ENCODE measurements at places on chromosomes 13 and 19.

DNA sequence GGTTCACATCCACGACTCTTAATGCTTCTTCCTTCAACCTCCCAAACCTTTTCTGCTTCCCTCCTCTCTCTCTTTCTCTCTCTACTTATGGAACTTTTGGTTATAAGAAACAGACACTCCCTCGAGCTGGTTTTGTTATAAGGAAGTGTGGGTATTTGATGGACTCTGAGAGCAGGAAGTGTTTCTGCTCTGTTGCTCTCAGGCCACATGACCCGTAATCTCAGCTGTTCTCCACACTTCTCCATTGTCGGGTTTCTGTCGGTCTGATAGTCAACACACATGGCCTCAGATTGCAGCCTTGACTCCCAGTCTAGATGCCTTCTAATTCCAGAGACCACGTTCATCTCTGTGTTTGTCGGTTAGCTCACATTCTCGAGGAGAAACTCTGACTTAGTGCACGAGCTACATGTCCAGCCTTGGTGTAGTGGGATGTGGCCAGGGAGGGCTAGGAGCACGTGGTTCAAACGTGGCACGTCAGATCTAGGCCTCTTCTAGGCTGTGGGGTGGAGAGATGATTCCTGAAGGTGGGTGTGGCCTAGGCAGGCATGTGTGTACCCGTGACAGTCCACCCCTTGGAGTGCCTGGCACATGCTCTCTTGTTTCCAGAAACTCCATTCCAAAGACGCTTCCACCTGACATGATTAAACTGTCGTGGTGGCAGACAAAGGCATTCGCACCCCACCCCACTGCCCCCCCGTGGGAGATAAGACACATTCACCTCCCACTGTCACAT is 26.3 kb downstream of the CNFN start:
- no peak for DNase-seq

DNA sequence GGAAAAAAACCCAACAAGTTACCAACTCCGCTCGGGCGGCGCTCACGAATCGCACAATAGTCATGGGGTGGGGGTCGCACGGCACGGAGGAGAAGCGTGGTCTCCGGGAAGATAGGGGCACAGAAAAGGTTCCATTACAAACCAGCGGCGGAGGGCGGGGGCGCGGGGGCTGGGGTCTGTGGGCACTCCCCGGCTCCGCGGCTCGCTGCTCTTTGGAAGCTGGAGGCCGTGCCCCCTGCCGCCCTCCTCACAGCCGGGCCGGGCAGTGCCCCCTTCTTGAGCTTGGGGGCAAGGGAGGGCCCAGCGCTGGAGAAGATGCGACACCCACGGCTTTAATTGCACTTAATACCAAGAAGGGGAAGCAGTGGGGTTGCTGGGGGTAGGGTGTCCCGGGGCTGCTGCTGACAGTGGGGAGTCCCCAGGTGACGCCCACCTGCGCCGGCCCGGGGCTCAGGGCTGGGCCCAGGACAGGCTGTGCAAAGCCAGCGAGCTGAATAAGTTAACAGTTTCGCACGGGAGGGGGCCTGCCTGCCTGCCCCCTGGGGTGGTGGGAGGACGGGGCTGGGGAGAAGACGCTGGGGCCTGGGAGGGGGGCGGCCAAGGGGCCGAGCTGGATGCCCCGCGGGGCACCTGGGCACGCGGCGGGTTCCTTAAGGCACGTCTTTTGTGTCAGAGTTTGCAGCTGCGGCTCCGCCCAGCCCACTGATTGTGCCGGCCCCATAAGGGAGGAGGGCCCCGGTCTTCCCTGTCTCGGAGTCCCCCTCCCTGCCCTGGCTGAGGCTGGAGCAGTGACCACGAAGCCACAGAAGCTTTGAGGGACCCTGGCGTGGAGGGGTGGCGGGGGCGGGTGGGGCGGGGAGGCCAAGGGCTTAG is 9.8 kb downstream of the DCAF15 start:
- no peak for DNase-seq

DNA sequence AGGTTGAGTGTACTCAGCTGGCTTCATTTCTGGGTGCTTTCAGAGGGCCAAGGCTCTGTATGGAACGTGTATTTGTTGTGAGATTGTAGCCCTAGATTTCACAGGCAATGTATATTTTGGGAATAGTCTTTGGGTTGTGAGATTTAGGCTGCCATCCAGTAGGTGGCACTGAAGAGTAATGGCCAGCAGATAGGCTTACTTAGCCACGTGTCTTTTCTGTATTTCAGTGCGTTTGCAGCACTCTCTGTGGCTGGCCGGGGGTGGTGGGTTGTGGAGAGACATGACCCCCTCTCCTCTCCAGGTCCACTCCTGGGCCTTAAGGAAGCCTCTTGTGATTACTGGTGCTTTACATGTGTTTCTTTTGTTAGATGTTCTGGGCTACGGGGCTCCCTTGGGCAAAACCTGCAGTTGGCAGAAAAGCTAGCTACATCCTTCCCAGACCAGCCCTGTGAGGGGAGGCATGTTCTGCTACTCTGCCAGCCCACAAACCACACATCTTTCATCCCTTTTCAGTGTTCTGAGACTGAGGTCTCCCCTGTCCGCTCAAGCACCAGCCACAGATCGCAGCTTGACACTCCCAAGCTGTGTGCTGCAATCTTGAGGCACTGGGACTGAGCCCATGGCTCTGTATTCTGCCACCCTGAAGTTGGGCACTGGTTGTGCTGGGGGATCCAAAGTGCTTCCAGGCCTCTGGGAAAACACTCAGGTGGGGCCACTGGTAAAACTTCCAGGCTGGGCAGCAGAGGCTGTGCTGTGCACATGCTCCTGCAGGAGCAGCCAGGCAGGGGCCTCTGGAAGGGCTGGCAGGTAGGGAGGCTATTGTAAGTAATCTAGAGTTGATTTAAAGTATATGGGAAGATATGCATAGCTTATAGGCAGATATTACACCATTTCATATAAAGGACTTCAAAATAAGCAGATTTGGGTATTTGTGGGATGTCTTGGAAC is 1096.8 kb upstream of the PCDH20 start:
- DNase-seq, result no peak

DNA sequence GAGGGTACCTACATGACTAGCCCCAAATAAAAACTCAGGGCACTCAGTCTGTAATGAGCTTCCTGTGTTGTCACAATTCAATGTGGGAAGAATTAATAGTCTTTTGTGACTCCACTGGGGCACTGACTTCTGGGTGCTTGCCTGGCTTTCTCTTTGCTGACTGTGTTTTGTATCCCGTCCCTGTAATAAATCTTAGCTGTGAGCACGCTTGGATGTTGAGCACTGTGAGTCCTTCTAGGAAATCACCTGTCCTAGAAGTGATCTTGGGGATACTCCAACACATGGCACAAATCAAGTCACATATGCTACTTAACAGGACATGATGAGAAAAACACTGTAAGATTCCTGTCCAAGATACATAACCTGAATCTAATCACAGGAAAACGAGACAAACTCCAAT is 83.0 kb downstream of the USP12 start:
- no peak for DNase-seq

DNA sequence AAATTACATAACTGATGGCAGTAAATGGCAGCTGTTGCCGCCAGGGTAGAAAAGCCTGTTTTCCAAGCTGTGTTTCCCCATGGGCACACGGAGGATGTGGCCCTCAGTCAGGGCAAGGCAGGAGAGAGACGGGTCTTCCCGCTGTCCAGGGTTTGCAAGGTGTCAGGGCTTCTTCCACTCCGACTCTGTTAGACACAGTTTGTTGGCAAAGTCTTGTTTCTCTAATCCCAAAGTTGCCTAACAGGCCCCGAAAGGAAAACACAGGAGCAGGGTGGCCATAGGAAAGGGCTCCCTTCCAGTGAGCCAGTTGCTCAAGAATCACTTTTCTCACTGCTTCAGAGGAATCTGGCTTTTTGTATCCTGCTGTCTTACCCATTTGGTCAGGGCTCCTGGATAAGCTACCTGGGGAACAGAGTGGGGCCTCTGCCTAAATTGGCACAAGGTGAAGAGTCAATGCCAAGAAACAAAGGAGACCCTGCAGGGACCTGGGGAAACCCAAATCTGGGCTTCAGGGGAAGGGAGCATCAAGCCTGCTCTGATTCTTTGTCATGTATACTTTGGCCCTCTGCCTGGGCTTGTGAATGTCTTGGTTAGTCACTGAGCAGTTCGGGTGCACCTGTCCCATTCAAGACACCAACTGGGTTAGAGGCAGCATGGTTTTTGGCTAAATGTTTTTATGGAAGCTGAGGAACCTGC is 29.0 kb upstream of the CXCL17 start:
- no peak for DNase-seq

DNA sequence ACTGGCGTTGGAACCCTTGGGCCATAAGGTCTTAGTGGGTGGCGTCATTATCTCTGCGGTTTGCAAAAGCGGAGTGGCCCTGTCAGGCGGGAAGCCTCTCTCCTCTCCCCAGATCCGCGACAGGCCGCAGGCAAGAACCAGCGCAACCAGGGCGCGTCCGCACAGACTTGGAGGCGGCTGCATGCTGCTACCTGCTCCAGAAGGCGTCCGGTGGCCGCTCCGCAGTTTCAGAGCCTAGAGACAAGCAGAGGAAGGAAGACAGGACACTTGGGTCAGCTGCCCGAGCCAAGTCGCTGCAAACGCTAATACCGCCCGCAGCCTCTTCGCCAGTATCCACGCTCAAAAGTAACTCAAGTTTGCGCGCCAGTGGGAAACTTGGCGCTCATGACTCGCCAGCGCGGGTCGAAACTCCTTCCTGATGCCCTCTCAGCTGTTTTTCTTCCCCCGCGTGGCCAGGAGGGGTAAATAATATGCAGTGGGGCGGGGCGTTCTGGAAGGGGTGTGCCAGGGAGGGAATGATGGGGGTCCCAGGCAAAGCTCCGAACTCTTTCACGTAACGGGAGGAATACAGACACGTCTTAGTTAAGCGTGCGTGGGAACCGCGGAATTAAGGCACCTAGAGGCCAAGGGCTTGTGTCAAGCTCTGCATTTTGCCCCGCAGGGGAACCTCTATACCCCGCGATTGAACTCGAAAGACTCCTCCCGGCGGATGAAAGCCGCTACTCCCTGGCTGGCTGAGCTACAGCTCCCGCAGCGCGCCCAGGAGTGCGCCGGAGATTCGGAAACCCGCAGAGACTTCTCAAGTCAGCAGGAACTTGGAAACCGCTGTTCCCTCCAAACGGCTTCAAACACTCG is at the start of gene EDNRB:
TSS of gene EDNRB (minus strand) at position 441 of the 855 bp plus-strand sequence. CDS start at position 183, 258 bp downstream.
- no peak for DNase-seq

DNA sequence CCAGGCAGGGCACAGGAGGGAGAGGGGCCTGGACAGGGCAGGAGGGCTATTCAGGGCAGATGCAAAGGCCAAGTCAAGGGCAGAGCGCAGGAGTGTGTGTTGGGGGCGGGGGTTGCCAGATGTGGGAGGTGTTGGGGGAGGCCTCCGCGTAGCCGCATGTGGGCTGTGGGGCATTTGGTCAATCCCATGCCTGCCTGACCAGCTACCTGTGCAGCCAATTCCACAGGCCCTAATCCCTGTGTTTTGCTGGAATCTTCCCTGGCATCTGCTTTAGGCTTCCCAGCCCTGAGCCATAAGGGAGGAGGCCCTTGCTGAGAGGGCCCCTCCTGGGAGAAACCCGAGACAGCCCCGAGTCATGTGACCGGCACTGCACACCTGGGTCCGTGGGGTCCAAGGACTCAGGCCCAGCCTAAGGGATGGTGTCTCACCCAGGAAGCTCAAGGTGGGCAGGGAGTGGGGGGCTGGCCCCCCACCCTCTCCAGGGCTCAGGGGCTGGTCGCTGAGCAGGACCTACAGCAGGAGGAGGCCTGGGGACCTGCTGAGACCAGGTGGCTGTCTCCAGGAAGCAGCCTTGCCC is 20.3 kb downstream of the RFX1 start:
- no peak for DNase-seq

GRCh38 chr13:27411341-27411740 is 13.1 kb upstream of the GTF3A start:
- no peak for DNase-seq

DNA sequence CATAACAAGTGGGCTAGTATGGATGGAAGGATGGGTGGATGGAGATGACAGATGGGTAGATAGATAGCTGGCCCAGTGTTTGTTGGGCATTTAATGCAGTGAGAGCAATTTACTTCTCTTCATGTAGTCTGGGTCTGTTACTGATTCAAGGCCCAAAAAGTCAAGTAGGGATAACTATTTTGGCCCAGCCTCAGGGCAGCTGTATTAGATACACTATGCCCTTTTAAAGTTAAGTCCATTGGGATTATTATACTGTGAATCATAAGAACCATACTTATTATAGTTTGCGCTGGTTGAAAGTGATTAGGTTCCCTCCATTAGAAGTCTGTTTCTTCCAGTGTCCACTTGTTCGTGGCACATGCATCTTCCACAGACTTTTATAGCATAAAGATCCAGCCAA is 4.7 kb downstream of the ITGBL1 start:
- no peak for DNase-seq

DNA sequence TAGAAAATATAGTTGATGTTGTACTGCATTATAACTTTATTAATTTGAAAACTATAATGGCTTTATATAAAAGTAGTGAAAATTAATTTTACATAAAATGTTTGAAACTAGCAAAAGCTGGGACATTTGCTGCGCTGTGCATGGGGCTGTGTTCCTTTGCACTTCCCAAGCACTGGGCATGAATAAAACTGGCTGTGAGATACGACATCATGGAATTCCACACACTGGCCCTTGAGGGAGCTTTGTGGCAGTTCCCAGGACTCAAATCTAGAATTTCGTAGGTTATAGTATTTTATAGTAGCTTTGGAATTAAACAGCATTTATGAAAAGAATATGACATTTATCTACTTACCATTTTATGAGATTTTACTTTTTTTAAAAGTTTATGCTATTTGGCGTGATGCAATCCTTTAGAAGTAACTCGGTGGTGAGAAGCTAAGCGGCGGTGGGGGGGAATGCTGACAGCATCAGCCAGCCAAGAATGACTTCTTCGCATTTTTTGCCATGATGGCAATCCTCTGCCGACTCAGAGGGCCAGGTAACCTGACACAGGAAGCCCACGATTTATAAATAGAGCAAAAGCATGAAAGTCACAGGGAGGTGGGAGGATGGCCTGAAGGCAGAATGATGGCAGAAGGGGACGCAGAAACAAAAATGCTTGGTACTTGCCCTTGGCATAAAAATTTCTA is 553.5 kb downstream of the MYO16 start:
- DNase-seq, result no peak

GRCh38 chr13:26482451-26483197 is 74.9 kb upstream of the WASF3 start:
- DNase-seq, result no peak

GRCh38 chr13:33728271-33729037 is 89.5 kb upstream of the RFC3 start:
- no peak for DNase-seq

- DNase-seq, result no peak
These were observed 754 bp upstream of the CHERP start for GRCh38 chr19:16542910-16543472.

GRCh38 chr19:43776286-43776685 is 4.5 kb downstream of the KCNN4 start:
- DNase-seq, result no peak

DNA sequence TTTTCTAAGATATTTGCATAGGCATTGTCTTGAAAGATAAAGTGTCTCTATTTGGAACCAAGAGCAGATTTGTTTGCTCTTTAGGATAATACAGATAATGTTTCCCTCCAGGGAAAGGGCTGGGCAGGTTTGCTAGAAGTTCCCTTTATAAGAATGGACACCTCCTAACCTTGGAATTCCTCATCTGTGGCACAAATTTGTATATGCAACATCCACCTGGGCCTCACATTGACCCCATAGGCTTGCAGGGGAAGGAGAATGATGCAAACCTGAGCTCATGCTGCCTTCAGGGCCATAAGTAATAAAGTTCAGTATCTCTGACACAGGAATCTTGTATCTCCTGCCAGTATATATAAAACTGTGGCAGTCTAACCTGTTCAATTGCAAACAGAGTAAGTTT is 508.4 kb upstream of the MIR17HG start:
- DNase-seq, result no peak

All from stimulated activated CD8-positive, alpha-beta memory T cell treated with anti-CD3 and anti-CD28 coated beads, Interleukin-15, amount 100 ng/mL, for 24 hours (primary cell).